ENCODE measurements at places on chromosomes 1 and 21.
A peak's percentile ranks its signal among the peaks of the same experiment; 100 is the strongest.

- DNase-seq: no peak
These were observed 81.6 kb downstream of the KIRREL1 start for GRCh38 chr1:158075078-158075477.

DNA sequence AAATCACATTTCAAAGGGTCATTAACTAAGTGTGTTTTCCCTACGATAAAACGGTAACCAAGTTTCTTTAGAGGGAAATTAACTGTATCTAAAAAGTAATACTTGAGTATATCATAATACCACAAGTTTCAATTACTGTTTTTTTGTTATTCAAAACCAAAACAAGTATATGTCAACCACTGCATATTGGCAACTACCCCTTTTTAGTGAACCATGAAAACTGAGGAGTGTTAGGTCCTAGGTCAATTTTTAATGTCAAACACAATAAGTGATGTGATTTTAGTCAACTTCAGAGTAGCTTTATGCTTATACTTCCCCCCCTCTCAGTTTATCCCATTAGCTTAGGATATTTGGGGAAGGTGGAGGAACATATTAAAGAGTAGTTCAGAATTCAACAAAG, 10.4 kb downstream of the NSL1 start:
- no peak for DNase-seq

- DNase-seq: peak; percentile 42
These were observed 1.1 kb downstream of the POGZ start for GRCh38 chr1:151457911-151458801.

DNA sequence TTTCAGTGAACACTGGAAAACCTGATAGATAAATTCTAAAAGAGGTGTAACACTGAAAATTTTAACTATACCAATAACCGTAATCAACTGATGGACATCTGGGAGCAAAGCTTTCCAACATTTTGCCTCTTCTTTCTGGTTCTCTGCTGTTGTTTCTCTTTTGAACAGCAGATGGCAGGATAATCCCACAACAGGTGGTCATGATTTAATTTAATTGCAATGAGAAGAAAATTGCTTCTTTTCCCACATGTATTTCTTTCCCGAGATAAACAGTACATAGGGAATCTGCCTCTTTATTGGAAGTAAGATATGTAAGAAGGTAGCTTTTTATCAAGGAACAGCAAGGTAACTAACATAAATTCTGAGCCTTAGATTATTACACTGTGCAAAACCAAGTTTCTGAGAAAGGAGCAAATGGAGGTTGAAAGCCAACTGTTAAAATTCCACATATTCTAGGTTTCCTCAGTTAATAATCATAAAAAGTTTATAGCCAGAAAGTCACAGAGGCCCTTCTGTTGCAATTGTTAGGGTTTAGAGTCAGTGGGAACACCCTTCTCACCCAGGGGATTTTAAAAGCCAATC, 72.9 kb downstream of the RPS6KA1 start:
- DNase-seq: no peak

GRCh38 chr1:1510912-1511532, 940 bp upstream of the ATAD3A start:
- DNase-seq: no peak

GRCh38 chr1:111392460-111392945, 35.0 kb downstream of the OVGP1 start:
- DNase-seq: no peak

GRCh38 chr1:93519199-93519829, 71.4 kb downstream of the FNBP1L start:
- DNase-seq: no peak

DNA sequence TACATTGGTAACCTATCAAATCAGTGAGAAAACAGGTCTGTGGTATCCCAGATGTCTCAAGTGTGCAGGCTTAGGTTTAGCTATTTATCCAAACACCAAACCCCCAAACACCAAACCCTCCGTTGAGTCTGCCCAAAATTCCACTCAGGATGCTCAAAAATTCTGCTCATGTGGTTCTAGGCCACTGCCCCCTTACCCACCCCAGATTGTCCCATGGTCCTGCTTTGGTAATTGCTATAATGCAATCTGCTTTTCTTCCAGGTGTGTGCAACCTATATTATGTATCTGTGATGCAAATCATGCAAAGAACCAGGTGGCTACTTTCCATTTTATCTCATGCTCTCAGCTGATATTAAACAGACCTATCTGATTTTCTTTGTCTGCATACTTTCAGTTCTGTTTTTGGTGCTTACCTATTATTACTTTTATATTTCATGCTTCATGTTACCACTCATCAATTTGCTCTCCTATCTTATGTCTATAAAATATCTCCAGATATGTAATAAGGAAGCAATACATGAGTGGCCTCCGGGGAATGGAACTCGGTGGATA, 123.7 kb downstream of the TOMM20 start:
- DNase-seq: no peak

GRCh38 chr1:68287241-68287640, 54.9 kb upstream of the WLS start:
- no peak for DNase-seq

GRCh38 chr1:226578946-226579578, 30.5 kb downstream of the STUM start:
- no peak for DNase-seq

GRCh38 chr21:35216996-35217395, 167.9 kb upstream of the RUNX1 start:
- DNase-seq: no peak

DNA sequence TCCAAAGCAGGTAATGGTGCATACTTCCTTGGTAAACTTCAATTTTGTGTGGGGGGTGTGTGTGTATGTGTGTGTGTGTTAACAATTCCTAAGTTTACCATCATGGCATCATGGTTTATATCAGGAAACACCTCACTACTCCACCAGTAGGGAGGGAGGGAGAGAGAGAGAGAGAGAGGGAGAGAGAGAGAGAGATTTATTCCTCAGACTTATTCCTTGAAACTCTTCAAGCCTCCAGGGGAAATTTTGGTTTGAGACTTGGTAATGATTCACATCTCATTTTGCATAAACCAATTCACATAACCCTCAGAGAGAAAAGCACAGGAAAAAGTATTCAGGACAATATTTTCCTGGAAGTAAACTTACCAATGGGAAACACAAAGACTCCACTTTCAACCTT, 115.0 kb downstream of the TTLL7 start:
- DNase-seq: no peak

All from stimulated activated CD8-positive, alpha-beta memory T cell treated with anti-CD3 and anti-CD28 coated beads, Interleukin-12 subunit alpha, Interleukin-12 subunit beta, amount 100 ng/mL, for 1 hour (primary cell).